ENCODE measurements at places on chromosomes 7 and 10.

DNA sequence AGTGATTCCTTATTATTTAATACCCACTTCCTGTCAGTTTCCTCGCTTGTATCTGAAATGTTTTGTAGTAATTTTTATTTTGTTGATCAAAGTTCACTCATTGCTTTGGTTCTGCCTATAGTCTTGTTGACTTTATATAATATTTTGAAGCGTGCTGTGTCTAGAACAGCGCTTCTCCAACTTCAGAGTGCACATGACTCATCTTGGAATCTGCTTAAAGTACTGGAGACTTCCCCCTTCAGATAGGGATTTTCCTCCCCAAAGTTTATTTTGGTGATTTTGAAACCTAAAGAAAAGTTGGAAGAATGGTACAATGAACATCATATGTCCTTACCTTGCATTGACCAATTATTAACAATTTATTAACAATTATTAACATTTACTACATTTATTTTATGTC lies 5.8 kb downstream of the COMTD1 start:
- no peak for DNase-seq

GRCh38 chr10:22443175-22443901 lies 98.0 kb downstream of the SPAG6 start:
- no peak for DNase-seq

- no peak for DNase-seq
These were observed 129.2 kb downstream of the CUL2 start for GRCh38 chr10:34960983-34961382.

GRCh38 chr7:124566583-124566982 lies 199.0 kb downstream of the GPR37 start:
- peak; percentile 49 for DNase-seq

DNA sequence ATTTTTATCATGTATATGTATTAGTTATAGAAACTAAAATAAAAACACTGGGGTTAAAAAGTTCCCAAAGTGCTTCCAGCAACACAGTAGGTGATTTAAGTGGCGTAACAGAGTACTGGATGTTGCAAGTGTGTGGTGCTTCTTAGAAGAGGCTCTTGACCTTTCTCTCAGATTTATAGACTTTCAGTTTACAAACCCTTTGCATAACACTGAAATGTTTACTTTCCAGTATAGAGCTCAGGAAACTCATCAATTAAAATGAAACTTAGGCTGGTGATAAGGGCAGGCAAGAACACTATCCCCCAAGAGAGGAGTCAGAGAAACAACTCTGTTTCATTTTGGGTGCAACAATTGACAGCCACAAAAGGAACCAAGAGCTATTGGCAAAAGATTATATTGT lies 27.5 kb upstream of the SMC3 start:
- no peak for DNase-seq

GRCh38 chr7:44320794-44321371 lies 4.5 kb downstream of the CAMK2B start:
- DNase-seq = no peak

DNA sequence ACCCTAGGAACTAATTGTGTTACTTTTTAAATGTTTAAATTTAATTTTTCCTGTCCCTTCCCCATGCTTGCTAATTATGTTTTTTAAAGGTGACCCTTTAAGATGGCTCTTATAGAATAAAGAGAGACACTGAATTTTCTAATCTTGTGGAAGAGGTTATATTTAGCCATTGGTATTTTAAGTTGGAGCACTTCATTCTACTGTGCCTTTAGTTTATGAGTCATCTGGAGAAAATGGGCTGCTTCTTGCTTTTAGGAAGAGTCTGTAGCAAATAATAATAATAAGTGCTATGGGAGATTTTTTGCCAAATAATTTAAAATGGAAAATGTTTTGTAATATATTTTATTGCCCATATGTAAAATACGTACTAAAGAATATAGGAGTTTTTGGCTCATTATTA lies 139.7 kb downstream of the ADK start:
- no peak for DNase-seq

GRCh38 chr10:58178811-58179210 lies 88.9 kb downstream of the IPMK start:
- DNase-seq = no peak

- DNase-seq = no peak
These were observed 79.3 kb upstream of the IL6 start for GRCh38 chr7:22647451-22648257.

- DNase-seq = no peak
These were observed 25.6 kb upstream of the ZC3HAV1L start for GRCh38 chr7:139061416-139061815.

DNA sequence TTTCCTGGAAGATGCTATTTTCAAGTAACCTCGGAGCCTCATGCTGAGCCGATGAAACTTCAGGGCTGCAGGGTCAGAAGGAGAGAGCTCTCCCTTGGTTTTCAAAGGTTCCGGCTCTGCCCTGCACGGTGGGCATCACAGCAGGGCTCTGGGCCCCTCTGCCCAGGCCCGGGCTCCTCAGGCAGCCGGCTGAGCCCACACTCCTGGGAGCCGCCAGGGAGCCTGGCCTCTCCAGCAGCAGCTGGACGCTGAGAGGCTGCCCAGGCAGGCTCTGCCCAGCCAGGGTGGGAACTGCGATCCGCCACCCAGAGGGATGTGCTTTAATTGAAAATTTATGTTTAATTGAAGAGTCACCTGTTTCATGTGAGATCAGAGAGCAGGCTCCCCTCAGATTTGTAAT lies 97.5 kb upstream of the MGMT start:
- no peak for DNase-seq

DNA sequence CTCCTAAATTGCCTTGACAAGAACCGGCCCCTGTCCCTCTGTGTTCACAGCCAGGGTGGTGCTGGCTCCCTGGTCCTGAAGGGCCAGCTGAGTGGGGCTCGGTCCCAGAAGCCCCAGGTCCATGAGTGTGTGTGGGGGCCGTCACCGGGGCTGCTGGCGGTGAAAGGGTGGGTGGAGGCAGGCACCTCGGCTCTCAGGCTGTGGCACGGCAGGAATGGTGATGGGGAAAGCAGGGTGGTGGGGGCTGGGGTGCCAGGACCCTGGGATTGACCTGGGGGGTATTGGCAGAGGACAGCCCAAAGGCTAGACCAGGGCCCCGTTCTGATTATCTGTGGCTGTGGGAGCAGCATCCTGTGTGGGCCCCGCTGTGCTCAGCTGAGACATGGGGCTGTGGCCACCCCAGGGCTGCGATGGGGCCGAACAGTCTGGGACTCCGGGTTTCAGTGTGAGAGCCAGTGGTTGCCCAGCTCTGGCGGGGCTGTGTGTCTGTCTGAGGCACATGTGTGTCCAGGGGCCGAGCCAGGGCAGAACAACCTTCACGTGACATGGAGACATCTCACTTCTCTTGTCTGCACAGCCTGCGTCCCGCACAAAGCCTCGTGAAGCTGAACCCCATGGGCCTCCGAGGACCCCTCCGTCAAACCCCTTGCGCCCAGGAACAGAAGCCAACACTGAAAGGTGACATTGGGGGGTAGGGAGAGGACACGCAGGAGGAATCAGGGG lies 144.2 kb downstream of the ELFN1 start:
- DNase-seq = no peak

DNA sequence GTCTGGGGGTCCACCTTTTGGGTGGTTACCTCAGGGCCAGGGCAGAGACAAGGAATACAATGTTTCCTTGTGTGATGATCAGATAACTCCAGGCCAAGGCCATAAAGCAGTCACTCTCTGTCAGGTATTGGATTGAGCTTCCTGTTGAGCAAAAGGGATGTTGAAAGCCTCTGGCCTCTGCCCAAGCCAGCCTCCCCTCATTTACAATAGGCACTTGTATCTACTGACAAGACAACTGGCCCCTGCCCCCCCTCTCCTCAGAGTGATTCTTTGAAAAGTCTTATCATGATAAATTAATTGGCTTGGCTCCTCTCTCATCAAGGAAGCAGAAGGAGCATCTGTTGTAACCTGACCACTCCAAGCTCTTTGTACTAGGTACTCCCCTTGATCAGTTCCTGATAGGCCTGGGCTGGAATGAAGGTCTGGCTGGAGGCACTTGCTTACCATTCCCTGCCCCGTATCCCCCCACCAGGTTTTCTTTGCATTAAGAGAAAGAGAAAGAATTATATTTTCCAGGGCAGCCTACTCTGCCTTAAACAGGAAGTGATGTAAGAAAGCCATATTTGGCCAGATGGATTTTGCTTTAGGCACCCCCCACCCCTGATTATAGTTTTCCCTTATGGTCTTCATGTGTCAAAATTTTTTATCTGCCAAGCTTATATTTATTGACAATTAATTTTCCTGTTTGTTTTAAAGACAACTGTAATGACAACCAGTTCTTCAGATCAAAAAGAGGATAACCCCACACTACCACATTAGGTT lies 42.1 kb upstream of the HPS1 start:
- no peak for DNase-seq

DNA sequence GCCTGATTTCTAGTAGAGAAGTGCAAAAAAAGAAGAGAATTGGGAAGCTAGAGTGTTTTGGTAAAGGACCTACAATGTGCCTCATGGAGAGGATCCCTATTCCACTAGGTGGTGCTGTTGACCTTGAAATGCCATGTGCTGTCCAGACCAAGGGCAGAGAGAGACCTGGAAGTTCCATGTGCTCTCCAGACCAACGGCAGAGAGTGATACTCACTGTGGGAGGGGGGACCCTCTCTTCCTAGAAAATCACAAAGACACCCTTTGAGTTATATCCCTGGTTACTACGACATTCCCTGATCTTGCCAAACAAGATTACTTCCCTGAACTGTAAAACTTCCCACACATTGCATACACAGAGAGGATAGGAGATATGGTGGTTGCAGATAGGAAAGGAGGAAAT lies 212.7 kb upstream of the ZNF804B start:
- DNase-seq = no peak

DNA sequence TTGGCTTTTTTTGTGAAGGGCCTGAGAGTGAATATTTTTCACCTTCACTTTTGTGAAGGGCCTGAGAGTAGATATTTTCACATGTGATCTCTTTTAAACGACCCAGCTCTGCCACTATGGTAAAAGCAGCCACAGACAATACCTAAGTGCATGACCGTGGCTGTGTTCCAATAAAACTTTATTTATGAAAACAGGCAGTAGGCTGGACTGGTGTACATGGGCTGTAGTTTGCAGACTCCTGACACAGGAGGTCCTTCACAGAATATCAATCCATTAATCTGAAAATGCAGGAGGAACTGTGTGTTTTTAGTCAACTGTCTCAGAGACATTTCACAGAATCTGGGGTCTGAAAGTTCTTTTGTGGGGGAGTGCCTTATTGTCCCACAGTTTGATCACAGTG lies 186.9 kb downstream of the PRKCQ start:
- no peak for DNase-seq

DNA sequence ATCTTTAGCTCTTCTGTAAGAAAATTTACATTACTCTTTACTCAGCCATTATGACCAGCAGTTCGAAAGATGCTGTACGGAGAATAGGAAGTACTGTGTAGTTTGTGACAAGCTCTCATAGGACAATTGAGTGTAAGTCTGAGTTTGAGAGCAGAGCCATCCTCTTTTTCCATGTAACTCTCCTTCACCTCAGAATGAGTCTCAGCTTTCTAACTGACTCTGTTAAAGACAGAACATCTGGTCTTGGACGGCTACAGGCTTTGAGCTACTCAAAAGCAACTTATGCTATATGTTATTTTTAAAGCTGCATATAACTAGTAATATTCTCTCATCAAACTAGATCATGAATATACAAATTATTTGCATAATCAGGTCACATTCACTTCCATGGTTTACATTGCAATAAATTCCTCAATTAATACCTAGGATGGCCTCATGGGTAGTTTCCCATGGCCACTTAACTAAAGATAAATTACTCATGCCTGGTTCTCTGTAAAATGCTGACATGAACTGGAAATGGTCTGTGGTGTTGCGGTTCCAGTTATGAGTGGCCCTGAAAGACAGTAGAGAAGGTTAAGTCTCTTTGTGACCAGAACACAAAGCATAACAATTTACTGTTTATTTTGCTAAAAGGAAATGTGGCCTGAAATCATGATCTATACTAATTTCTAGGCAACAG lies 358.7 kb downstream of the PHF14 start:
- no peak for DNase-seq

- DNase-seq = no peak
These were observed 158.1 kb downstream of the AHR start for GRCh38 chr7:17456541-17456940.

DNA sequence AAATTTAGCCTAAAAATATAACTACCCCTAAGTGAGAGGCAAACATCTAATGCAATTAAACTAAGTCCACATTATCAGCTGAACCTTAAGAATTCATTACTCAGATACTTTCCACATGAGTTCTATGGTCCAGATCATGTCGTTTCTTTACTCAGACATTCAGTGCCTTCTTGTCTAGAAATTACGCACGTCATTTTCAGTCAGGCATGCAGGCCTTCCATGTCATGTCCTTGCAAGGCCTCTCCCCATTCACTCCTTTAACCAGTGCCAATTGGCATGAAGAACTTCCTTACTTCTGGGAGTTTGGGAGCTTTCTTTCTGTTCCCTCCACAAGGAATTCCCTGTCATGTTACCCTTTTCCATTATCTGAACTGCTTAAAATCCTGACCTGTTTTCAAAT lies 118.8 kb downstream of the NRP1 start:
- DNase-seq = no peak

DNA sequence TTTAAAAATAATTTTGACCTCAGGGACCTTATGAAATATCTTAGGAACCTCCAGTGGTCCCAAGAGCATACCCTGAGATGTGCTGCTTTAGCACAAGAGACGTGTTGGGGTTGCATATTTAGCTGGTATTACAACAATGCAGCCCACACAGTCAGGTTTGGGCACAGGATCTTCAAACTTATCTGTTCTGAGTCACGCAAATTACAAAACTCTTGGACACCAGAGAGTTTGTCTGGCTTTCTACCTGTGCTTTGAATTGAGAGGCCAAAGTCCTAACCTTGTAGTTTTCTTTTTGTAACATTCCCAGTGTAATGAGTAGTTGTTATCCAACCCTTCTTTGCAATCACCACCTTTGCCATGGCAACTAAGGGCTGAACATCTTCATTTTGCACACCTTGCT lies 163.5 kb upstream of the PCLO start:
- DNase-seq = no peak

- DNase-seq = peak; percentile 55
These were observed 1.5 kb upstream of the FERD3L start for GRCh38 chr7:19146699-19147098.

- DNase-seq = no peak
These were observed at the start of gene SPOCK2 for GRCh38 chr10:72087969-72088888. Gene SPOCK2, minus strand, starts transcription at chr10:72088551. Its CDS starts 223 bp downstream, at chr10:72088328.

GRCh38 chr7:79302293-79302692 lies 151.2 kb downstream of the MAGI2 start:
- no peak for DNase-seq

DNA sequence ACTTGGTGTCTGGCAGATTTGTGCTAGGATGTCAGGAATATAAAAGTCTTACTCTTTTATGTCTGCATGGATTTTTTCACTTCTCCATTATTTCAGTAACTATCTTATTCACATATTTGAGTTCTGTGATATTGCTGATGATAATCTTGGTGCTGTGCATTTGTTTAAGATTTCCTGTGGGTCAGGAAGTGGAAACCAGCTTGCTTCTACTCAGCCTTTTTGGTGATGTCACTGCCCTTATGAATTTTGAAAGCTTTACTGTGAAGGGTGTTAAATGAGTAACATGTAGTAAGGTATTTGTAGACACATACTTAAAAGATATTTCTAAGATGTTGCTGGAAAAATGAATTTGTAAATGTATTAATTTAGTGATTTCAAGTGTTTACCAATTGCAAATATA lies 69.5 kb upstream of the VOPP1 start:
- no peak for DNase-seq
